Activated CD4-positive, alpha-beta T cell treated with anti-CD3 and anti-CD28 coated beads, Interleukin-2, amount 50 U/mL, for 1 hour (primary cell): ENCODE measurements at places on chromosomes 2 and 18.

- no peak for DNase-seq
These were observed 229.1 kb upstream of the APCDD1 start for GRCh38 chr18:10225300-10225699.

DNA sequence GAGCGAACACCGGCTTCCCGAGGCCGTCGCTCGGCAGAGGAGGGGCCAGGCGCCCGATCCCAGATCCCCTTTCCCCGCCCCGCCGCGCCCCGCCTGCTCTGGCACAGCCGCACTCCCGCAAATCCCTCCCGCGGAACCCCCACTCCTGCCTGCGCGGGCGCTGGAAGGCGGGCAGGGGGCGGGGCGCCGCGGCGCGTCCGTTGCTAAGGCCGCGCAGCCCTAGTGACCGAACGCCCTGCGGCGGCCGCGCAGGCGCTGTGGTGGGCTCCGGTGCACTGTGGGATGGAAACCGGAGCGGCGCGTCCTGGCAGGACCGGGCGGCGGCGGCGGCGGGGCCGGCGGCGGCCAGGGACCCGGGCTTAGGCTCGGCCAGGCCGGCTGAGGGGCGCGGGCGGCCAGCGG, at the start of gene TRAF3IP1:
Gene TRAF3IP1 (plus strand): TSS at position 273 of the 402 bp plus-strand sequence. CDS start 145 bp downstream, outside the sequence.
- DNase-seq, result peak; percentile 84

DNA sequence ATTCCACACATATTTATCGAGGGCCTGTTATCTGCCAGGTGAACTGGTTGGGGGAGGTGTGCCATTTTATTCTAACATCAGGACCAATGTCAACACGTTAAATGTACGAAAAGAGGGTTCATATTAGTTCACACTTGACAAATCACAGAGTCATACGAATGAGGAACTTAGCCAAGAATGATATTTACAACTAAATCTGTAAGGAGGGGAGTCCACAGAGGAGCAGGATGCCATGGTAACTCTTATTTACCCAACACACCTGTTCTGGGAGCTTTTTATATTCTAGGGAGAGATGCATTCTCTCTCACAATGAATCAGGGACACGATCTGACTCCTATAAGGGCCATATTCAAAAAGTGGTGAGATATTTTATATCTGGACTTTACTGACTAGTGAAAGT, 144.1 kb downstream of the CDC42EP3 start:
- DNase-seq, result no peak

GRCh38 chr2:200177971-200178911, 128.3 kb upstream of the SPATS2L start:
- DNase-seq, result no peak

- DNase-seq, result no peak
These were observed 67.9 kb downstream of the SETBP1 start for GRCh38 chr18:44748582-44748981.

DNA sequence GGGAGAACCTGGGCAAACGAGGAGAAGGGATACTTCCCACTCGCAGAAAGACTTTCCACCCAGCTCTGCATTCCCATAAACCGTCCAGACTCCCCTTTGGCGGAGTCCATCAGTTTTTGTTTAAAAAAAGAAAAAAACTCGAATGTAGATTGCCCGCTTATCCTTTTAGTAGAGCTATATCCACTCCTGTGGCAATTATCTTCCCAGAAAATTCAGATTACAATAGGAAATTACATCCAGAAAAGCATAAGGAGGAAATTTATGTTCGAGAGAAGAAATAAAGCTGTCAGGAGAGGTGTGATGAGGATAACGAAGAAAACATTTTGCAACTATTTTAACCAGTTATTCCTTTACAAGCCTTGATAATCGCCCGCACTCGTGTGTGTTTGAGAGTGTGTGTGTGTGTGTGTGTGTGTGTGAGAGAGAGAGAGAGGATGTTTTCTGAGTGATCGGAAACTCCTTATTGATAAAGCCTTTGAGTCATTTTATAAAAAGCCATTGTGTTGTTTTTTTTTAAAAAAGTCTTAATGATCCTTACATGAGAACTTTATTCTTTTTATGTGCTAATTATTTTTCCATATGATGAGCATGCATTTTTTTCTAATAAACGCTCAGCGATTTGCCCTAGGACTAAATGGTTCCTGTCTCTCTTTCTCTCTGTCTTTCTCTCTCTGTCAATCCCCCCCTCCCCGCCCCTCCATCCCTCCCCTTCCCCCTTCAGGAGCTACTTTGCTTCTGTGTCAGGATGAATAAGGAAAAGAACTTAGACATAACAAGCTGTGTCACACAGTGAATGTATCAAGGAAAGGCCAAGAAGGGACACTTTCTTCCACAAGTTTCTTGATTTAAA, 1.1 kb upstream of the PPP3R1 start:
- DNase-seq, result peak; percentile 35

- no peak for DNase-seq
These were observed 15.2 kb downstream of the SAP130 start for GRCh38 chr2:128012698-128013097.

DNA sequence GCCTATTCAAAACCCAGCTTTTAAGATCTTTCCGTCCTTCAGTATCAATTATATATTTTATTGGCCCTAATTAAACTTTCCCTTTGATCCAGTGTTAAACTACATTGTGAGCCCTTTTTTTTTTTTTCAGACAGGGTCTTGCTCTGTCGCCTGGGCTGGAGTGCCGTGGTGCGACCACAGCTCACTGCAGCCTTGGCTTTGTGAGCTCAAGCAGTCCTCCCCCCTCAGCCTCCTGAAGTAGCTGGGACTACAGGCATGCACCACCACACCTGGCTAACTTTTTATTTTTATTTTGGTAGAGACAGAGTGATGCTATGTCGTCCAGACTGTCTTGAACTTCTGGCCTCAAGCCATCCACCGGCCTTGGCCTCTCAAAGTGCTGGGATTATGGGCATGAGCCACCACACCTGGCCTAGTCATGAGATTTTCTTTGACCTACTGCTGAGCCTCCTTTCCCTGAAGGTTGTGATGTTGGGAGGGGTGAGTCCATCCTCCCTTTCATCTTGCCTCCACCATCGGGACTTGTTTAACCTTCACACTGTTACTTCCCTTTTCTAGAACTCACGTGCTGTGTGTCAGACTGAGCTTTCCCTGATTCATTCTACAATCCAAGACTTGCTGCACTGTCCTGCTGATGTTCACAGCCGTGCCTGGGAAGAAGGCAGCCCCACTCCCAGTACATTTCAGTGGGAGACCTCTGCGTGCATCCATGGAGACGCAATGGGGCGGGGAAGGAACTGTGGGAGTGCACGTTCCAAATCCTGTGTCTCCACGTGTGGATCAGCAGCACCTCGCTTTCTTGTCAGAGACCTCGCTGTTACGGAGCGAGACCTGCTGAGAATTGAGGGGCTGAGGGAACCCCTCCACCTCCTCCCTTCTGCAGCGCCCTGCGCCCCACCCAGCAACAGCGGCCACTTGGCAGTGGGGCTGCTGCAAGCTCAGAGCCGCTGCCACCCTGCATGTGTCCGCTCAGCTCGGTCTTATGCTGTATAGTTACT, 10.8 kb downstream of the OXER1 start:
- DNase-seq, result no peak

DNA sequence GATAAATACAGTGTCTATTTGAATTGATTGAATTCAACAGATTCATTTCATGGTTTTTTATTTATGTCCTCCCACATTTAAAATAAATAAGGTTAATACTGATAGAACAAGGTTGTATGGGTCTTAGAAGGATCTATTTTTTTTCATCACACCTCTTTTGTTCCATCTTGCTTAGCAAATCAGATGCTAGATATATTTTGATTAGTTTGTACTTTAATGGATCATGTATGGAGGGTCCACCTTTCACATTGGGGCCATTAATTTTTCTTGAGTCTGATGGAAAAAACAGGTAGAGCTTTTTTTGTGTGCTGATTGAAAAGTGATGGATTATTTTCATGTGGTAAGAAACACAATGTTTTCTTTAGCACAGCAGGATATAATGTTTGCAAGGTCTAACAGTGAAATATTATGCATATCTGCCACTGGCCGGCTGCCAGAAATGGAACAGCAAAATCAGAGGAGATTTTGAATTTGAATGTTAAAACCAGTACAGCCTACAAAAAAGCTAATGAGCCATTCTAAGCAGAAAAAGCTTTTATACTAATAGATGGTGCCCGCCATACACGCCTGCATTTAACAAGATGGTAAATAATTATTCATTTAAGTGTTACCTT, 188.1 kb upstream of the ETAA1 start:
- no peak for DNase-seq

- DNase-seq, result peak; percentile 28
These were observed 105.6 kb upstream of the STK17B start for GRCh38 chr2:196277002-196277401.

- DNase-seq, result no peak
These were observed 1.6 kb downstream of the ABCA12 start for GRCh38 chr2:215136669-215137328.

- no peak for DNase-seq
These were observed 376.5 kb downstream of the TMEM182 start for GRCh38 chr2:103138123-103138901.

DNA sequence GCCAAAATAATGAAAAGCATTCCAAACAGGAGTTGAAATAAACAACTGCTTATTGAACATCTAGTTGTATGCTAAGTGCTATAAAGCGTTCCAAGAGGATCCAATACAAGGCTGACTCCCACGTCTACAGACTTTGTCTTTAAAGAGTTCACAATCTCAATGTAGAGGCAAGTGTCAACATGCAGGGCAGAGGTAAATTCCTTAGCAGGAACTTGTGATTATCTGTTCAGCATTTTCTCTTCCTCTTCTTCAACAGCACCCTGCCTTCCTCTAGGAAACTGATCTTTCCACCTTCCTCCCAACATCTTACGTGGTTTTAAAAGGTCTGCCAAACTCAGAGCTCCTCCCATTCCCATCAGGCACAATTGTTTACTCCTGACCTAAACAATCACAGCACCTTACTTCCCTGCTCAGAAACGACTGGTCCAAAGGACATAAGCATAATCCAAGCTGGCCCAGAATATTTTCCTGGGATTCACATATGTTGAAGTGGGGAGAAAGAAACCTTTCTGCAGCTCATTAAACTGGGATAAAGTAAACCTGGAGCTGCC, 83.9 kb downstream of the ITSN2 start:
- no peak for DNase-seq

GRCh38 chr2:136582628-136583205, 182.6 kb upstream of the THSD7B start:
- peak; percentile 0 for DNase-seq

DNA sequence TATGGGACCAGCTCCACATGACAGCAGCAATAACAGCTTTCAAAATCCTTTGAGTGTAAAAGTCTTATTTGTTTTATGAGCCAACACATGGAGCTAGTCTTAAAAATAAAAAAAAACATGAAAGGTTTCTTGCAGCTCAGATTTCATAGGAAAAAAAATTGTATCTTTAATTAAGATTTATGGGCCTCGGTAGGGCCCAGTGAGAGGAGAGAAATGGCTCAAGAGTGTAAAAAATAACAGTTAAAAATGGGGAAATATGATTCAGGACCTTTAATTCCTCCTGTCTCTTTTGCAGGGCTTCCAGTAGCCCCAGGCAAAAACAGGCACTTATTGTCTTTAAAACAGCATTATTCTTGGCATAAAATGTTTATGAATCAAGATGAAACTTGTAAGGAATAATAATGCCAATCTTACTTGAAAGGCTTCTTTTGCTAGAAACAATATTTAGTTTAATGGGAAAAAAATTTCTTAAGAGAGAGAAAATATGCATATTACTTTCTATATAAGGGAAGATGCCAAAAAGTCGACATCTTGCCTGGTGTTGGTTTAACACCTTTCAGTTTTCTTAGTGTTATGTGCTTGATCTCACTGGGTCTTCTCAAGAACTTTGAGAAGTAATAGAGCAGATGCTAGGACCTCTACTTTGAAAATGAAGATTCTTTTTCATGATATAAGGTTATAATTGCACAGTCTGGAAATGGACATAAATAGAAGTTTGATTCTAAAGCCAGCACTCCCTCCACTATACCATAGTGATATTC, 71.3 kb upstream of the SETBP1 start:
- DNase-seq, result no peak

GRCh38 chr2:144480285-144480684, 39.6 kb downstream of the ZEB2 start:
- no peak for DNase-seq

DNA sequence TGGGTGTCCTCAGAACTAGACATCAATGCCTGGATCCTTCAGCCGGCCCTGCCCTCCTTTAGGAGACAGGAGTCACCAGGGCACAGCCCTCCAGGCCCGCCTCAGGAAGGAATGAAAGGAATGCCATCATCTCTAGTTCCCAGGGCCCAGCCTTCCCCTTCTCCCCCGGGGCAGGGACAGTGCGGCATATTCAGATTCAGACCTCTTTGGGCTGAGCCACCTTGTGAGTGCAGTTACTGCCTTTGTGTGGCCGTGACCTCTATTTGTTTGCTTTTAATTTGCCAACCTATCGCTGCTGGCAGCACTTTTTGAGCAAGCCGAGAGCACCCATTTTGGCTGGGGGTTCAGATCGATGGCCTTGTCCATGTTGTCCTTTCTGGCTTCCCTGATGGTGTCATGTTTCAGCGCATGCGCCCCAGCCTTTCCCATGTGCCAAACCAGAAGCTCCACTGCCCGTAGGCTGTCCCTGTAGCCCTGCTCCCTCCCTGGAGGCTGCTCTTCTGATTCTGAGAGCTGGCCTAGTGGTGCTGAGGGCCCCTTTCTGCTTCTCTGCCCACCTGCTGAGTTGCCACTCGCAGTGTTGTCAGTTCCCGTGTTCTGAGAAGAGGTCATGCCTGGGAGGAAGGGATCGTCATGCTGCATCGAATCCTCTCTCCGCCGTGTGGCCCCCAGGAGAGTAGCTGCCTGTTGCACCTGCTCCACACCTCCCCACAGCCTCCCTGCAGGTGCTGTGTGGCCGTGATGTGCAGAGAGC, 10.9 kb downstream of the ANKRD23 start:
- no peak for DNase-seq

GRCh38 chr2:197261808-197262226, 48.8 kb downstream of the ANKRD44 start:
- no peak for DNase-seq

DNA sequence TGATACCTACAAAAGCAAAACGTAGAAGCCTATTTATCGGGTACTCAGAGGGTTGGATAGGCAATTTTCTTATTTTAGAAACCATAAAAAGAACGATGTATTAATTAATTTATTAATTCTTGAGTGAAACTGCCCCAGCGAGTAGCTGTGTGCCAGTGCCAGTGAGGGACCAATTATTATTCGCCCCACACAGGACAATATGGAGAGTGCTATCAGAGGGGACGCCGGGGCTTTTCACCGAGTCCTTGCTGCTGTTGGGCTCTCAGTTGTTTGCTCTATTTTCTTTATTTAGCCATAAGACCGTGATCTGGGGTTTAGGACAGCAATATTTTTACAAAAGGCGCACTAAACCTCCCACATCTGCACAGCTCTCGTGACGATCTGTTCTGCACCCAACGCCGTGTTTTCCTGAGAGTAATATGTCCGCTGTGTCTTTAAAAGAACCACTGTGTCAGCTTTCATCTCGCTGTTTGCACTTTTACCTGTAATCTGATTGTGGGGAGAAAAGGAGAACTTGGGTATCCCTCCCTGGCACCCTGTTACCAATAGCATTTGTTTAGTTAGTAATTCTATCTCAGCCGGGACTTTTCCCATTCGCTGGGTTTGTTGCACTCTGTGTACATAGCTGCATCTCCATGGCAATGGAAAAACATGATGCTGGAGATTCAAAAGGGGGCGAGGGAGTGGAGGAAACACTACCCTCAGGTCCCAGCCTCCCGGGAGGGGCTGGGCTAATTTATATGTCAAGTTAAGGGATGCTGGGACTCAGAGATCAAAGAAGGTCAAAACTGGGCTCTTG, 30.1 kb upstream of the ZNF516 start:
- DNase-seq, result no peak

- no peak for DNase-seq
These were observed 281.9 kb upstream of the CDH7 start for GRCh38 chr18:65468881-65469280.
